ENCODE measurements at places on chromosomes 11 and 22.

- DNase-seq: no peak
Observed at GRCh38 chr11:97738751-97739150, 1282.0 kb upstream of the CNTN5 start.

- DNase-seq: no peak
Observed at GRCh38 chr11:67482275-67482826, 475 bp upstream of the AIP start.

DNA sequence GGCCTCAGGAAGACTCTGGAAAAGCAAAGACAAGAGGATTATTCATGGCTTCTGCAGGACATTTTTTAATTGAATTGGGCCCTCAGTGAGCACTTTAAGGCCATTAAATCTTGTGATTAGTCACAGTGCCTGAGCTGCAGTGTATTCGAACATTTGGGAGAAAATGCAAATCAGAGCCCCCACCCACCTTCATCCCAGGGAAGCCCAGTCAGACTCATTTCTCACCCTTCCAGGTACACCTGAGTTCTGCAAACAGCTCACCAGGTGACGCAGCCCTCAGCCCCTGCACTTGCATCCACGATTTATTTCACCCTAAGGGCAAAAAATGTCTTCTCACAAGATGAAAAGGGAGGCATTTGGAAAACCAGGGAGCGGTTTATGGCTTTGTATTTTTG lies 128.7 kb downstream of the MPPED1 start:
- DNase-seq: no peak

- DNase-seq: no peak
Observed at GRCh38 chr11:116101902-116102301, 597.7 kb upstream of the CADM1 start.

Measured in adrenal gland (tissue), 19 donors.